ENCODE measurements at places on chromosomes 12 and 14. TPM values are rescaled to one million over a fixed set of nuclear protein-coding genes. Genes with fewer than 3 reads are reported as not detected.

GRCh38 chr14:24699052-24699451 lies 65.1 kb upstream of the GZMB start:
- DNase-seq = no peak

GRCh38 chr12:56414401-56414800 lies 34.8 kb downstream of the TIMELESS start:
- no peak for DNase-seq

Gene CTSG
- polyA plus RNA-seq = 0.18 TPM

Gene KRT78
- not detected for polyA plus RNA-seq

Gene CCDC177
- polyA plus RNA-seq = 0.07 TPM

Gene KLRF1
- polyA plus RNA-seq = 1.5 TPM

Measured in large intestine (tissue), 12 donors.